Trophoblast cell (in vitro differentiated cells and primary cell): ENCODE measurements at places on chromosomes 4 and X.
A peak's percentile ranks its signal among the peaks of the same experiment; 100 is the strongest.

DNA sequence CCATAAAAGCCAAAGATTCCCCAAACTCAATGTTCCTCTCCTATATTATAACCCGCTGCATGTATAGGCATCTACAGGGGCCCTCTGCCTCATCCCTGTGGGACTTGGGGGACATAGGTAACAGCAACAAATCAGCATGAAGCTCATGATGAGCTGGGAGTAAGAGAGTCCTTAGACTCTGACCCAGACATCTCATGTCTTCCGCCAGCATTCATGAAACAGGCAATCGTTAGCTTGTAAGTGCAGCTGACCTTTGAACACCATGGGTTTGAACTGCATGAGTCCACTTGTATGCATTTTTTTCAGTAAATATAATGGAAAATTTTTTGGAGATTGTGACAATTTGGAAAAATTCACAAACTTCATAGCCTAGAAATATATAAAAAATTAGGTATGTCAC is 10.4 kb upstream of the SCOC start:
- peak; percentile 19 for DNase-seq

DNA sequence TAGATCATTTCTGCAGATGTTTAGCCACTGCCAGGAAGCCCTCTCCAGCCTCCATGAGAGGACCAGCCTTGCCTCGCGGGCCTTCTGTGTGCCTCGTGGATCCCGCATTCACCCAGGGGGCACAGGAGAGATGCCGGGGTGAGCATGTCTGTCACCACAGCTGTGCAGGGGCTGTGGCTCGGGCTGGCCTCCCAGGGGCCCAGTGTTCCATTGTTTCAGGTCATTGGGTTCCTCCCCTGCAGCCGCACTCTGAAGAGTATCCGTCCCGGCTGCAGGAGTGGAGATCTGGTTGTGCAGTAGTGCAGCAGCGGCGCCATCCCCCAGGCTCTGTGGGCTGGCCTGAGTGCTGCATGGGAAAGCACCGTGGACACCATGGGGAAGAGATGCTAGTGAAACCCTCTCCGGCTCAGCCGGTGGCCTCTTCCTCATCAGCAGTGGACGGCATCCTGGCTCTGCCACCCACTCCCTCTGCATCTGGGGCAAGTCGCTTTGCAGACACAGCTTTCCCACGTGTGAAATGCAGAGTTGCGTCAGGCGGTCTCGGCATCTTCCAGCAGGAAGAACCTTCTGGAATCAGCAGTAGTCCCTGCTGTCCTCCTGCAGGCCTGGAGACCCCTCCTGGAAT is 29.1 kb downstream of the TBC1D14 start:
- no peak for DNase-seq

DNA sequence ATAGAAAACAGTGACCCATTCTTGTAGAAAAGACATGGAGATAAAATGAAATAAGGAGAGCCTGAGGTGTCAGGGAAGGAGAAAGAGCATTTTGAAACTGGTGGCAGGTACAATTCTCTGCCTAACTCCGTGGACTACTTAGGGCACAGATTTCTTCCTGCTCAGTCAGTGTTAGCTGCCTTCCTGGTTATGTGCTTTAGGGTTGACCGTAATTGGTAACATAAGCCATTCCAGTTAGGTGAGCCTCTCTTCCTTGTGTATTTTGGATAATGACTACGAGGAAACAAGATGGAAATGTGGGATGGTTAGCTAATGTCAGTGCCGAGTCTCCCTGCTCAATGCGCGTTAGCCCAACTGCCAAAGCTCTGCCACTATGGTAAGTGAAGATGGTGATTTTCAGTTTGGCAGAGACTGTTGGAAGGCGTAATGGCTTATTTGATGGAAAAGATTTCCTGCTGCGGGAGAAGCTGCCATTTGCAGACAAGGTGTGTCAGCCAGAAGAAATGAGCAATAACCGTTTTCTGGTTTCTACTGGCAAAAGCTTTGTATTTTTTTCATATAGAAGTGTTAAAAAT is 174.1 kb downstream of the CBR4 start:
- no peak for DNase-seq

GRCh38 chr4:52748432-52748831 is 2.8 kb downstream of the ERVMER34-1 start:
- peak; percentile 99 for DNase-seq

- no peak for DNase-seq
Measured at GRCh38 chr4:40848940-40849339, 99.2 kb downstream of the NSUN7 start.

DNA sequence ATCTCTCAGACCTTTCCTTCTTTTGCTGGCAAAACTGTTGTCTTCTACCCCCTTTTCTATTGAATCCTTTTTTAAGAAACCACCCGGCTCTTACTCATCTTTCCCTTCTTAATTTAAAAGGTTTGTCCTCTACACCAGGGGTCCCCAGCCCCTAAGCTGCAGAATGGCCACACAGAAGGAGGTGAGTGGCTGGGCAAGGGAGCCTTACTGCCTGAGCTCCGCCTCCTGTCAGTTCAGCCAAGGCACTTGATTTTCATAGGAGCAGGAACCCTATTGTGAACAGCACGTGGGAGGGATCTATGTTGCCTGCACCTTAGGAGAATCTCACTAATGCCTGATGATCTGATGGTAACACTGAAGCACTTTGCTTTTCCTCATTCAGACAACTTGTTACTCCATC is 726.3 kb upstream of the INTU start:
- no peak for DNase-seq

DNA sequence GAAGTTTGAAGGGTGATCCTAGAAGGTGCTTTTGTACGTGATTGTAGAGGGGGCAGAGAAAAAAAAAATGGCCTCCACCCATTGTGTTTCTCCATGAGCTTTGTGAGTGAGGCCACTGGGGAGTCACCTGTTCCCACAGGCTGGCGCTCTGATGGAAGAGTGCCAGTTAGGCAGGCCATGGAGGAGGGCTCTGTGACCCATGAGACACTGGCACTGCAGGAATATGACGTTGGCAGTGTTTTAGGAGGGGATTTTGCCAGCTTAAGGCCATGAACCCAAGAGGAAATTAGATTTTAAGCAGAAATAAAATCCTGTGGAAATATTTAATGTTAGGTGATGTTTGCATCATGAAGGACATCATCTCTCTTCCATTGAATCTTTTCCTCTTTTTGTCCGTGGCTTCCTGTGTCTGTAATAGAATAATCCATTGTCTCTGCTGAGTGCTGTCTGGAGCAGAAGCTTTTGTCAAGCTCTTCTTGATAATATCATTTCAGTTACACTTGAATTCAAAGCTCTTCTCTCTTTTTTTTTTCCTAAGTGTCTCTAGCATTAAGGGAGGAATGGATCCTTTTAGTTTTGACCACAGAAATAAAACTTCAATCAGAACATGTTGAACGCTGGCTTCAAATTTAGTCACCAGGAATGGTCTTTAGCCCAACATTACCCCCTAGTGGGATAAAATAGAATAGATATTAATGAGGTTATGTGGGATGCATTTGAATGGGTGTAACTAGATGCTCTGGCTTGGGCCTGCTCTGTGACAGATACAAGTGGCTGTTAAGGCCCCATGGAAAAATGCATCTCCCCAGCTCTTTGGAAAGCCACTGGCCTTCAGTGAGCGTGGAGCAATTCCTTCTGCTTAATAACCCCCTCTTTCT is 41.0 kb upstream of the UCP1 start:
- peak; percentile 58 for DNase-seq

DNA sequence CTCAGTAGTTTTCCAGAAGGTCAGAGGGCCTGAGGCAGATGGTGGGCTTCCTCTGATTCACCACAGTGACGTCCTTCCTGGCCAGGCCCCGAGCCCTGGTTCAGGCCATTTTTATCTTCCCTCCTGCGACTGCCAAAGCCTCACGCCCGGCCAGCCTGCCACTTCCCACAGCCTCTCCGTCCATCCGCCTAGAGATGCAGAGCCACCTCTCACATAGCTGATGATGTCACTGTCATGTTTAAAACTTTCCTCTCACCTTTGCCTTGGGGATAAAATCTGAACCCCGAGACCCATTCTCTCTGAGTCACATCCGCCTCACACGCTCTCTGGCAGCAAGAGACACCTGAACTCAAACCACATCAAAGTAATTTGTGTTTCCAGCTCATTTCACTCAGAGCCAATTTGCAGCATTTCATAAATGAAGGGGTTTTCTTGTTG is 175.3 kb downstream of the QDPR start:
- no peak for DNase-seq

GRCh38 chrX:7059859-7060258 is 87.7 kb upstream of the STS start:
- no peak for DNase-seq
